Muscle of leg (tissue), 16 donors: ENCODE measurements at places on chromosomes 6 and 20. TPM values are rescaled to one million over a fixed set of nuclear protein-coding genes. Genes with fewer than 3 reads are reported as not detected.

GRCh38 chr6:474453-475185 is 83.1 kb downstream of the IRF4 start:
- DNase-seq = peak; percentile 18

DNA sequence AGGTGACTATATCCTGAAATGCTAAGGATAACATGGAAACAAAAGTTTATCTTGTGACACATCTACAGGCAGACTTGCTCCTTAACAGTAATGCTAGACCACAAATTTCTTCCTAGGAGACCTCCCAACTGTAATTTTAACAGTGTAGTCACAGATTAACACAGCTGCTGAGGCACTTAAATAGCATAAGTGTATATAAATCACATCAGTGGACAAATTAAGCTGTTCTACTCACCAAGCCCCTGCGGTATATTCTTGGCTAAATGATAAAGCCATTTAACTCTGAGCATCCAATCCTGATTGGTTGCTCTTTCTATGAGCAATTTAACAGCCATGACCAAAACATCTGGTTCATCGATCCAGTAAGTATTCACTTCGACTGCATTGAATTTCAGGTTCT is 73.3 kb upstream of the LYRM2 start:
- DNase-seq = peak; percentile 64

GRCh38 chr6:87029711-87030314 is 65.1 kb downstream of the CGA start:
- DNase-seq = peak; percentile 28

DNA sequence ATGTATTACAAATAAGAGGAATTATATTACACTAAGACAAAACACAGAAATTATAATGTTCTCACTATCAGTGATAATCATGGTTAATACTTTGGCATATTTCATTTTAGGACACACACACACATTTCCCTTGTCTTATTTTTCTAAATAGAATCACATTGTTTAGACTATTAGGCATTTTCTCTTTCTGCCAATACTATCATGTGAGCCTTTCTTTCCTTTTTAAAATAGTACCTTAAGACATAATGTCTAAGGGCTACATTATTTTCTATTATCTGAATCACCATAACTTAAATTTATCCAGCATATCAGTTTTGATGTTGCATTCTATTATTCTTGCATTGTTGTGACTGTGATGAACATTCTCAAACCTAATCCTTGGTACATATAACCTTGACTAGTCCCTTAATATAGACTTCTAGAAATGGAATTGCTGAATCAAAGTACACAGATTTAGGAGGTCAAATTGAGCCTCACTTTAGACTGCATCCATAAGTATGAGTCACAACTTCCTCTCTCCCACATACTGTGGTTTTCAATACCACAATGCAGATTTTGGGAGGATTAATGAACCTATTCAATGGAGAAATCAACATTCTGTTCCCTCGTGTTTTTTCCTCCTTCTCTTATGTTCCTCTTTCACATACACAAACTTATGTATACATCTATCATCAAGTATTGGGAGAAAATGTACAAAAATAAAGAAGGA is 212.6 kb downstream of the MOXD1 start:
- DNase-seq = peak; percentile 49

GRCh38 chr20:16313917-16314316 is 259.3 kb downstream of the KIF16B start:
- DNase-seq = no peak

- DNase-seq = no peak
Measured at GRCh38 chr6:88422831-88423230, 256.7 kb upstream of the CNR1 start.

- DNase-seq = no peak
Measured at GRCh38 chr6:16248271-16248853, 10.0 kb downstream of the GMPR start.

GRCh38 chr20:18712882-18713281 is 100.7 kb upstream of the SCP2D1 start:
- DNase-seq = no peak

DNA sequence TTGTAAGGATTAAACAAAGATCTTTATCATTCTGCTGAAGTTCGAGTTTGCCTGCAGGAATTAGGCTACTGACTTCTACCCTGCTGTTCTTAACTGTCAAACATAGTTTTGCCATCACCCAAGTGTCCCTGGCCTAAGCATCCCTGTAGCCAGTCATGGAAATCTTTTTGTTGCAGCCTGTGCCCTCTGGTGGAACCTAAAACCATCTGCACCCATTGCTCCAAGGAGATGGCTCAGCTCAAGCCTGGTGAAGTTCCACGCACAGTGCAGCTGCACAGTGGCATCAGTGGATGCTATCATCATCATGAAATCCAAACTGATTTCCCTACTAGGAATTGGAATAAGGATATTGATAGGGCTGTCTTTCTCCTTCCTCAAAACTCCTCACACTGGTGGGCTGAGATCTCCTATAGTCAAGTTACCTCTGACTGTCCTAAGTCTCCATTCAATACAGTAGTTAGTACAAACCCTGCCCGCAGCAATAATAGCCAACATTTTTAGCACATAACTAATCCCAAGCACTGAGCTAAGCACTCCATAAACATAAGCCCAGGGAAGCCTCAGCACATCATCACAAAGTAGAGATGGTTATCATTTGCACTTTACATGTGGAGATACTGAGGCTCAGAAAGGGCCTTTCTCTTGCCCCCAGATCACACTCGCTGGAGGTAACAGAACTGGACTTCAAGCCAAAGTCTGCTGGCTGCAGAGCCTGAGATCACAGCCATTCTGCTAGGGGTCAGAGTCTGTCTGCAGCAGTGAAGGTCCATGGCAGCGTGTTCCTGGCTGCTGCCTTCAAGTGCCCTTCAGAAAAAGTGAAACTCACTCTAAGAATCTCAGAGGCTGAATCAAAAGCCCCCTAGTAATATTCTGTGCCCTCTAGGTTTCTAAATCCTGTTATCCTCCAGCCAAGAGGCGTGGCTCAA is 77.2 kb upstream of the MC3R start:
- DNase-seq = peak; percentile 25

- DNase-seq = no peak
Measured at GRCh38 chr6:148217921-148218320, 124.7 kb upstream of the SASH1 start.

- DNase-seq = no peak
Measured at GRCh38 chr6:169081248-169081647, 172.4 kb downstream of the THBS2 start.

- DNase-seq = no peak
Measured at GRCh38 chr6:81148751-81149150, 603.7 kb downstream of the TENT5A start.

GRCh38 chr6:151257985-151258445 is 18.2 kb downstream of the AKAP12 start:
- DNase-seq = peak; percentile 94

DNA sequence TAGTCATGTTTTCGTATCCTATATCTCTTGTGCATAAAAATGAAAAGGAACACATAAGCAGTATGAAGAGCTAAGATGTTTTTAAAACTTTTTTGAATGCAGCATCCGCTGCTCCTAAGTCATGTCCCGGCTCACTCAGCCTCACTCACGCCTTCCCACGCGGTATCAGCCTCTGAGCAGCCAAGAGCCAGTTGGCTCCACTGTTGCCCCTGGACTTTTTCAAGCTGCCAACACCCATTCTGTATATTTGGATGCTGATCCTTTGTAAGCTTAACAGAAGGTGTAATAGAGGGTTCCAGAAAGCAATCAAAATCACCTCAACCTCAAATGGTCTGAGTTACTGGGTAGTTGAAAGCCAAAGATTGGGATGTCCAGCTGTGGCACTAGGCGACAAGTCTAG is 139.3 kb downstream of the TTLL2 start:
- no peak for DNase-seq

- no peak for DNase-seq
Measured at GRCh38 chr6:25583099-25583498, 68.9 kb upstream of the SCGN start.

DNA sequence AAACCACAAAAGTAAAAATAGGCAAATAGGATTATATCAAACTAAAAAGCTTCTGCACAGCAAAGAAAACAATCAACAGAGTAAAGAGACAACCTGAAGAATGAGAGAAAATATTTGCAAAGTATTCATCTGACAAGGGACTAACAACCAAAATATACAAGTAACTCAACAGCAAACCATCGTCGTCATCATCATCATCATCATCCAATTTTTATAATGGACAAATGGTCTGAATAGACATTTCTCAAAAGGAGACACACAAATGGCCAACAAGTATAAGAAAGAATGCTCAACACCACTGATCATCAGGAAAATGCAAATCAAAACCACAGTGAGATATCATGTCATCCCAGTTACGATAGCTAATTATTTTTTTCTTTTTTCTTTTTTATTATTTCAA is 62.0 kb downstream of the ANKEF1 start:
- DNase-seq = no peak

DNA sequence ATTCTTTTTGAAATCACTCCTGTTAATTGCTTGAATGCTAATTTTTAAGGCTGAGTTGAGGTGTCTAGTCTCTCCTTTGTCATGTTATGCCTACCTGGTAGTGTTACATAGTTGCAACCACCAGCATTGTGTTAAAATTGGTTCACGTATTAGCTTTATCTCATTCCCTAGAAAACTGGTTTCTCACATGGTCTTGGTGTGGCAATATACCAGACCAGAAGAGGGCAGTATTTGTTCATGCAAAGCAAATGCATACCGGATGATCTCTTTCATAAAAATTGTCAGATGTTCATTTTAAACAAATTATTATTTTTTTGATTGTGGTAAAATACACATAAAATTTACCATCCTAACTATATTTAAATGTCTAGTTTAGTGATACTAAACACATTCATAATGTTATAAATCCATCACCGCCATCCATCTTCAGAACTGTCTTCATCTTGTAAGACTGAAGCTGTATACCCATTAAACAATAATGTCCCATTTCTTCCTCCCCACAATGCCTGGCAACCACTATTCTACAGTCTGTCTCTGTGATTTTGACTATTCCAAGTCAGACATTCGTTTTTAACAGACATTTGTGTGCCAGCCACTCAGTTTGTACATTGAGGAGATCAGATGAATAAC is 92.8 kb downstream of the ATRN start:
- peak; percentile 55 for DNase-seq

GRCh38 chr20:51143652-51144051 is 120.7 kb upstream of the KCNG1 start:
- no peak for DNase-seq

GRCh38 chr20:58048096-58048702 is 180.3 kb downstream of the ANKRD60 start:
- peak; percentile 66 for DNase-seq

GRCh38 chr6:108348655-108349349 is 53.9 kb downstream of the AFG1L start:
- no peak for DNase-seq

DNA sequence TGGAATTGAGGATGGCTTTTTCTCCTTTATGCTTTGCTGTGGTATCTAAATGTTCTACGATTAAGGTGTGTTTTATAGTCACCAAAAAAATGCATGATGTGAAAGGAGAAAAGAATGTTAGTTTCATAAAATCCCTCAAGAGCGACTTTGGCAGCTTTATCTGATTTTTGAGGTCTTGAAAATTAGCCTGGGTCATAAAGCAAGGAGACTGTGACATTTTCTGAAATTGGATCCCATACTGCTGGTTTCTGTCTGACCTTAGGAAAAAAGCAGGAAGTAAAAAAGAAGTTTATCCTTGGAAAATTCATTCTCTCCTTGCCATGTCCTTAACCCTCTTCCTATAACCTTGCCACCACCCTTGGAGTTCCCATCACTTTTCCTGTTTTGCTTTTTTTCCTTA is 525.3 kb downstream of the CD83 start:
- no peak for DNase-seq

UBD gene
- total RNA-seq = 0.31 TPM

CLPSL1 gene
- not detected for total RNA-seq

KIF6 gene
- 1.1 TPM for total RNA-seq

FRK gene
- total RNA-seq = 0.40 TPM

BTBD3 gene
- total RNA-seq = 35.1 TPM

DYNLT1 gene
- 46.0 TPM for total RNA-seq

TGM3 gene
- 0.49 TPM for total RNA-seq

CBLN4 gene
- total RNA-seq = 0.09 TPM

PNPLA1 gene
- not detected for total RNA-seq

ANGPT4 gene
- 0.04 TPM for total RNA-seq

IL17F gene
- total RNA-seq = not detected

CDSN gene
- total RNA-seq = not detected

BCKDHB gene
- 24.0 TPM for total RNA-seq

THBS2 gene
- total RNA-seq = 119 TPM

POLR1H gene
- total RNA-seq = 38.3 TPM

E2F1 gene
- total RNA-seq = 7.8 TPM

SCRT2 gene
- not detected for total RNA-seq
